ENCODE measurements at places on chromosomes 2 and 18.
A peak's percentile ranks its signal among the peaks of the same experiment; 100 is the strongest.

DNA sequence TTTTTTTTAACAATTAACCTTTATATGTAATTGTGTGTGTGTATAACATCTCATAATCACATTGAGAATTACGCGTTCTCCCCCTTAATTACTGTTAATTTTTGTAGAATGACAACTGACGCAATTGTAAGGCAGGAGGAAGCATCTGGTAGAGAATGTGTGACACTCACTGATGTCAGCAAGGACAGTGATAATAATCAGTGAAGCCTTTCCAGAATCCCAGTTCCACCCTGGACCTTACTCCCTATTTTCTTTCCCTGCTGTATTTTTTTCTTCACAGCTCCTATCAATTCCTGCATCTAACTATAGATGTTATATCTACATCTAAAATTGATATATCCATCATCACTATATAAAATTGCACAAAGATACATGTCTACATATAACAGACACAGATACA is 16.1 kb upstream of the STRN start:
- no peak for DNase-seq

DNA sequence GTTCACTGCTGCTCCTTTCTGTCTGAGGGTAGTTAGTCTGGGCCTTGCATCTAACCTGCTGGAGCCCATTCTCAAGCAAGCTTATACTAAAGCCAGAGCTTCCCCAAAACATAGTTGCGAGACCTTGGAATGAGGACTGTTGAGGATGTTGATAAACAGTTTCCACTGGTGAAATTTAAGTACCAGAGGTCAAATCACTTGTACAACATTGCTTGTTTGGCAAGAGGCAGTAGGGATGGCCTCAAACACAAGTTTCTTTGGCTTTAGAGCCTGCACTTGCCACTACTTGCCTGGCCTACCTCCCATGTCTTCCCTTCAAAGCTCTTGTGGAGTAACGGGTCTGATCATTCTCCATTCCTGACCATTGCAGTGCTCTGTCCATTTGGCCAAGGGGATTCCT is 262.7 kb downstream of the FHOD3 start:
- no peak for DNase-seq

DNA sequence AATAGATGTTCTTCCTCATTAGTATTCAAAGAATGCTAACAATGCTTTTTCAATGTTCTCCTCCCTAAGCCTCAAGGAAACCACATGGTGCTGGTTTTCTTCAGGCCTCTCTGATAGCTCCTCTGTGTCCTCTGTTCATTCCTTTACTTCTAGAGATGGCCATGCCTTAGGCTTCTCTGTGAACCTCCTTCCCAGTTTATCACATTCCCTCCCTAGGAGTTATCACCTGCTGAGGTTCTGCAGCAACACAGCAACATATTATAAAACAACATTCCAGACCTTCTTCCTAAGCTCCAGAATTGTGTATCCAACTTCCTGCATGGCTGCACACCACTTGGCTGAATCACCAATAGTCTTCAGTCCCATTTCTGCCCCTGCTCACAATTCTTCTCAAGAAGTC is 325.5 kb downstream of the IRS1 start:
- no peak for DNase-seq

GRCh38 chr2:74735564-74735963 is 81.5 kb downstream of the SEMA4F start:
- peak; percentile 21 for DNase-seq

- DNase-seq, result no peak
Measured at GRCh38 chr18:42860548-42860947, 254.9 kb downstream of the RIT2 start.

DNA sequence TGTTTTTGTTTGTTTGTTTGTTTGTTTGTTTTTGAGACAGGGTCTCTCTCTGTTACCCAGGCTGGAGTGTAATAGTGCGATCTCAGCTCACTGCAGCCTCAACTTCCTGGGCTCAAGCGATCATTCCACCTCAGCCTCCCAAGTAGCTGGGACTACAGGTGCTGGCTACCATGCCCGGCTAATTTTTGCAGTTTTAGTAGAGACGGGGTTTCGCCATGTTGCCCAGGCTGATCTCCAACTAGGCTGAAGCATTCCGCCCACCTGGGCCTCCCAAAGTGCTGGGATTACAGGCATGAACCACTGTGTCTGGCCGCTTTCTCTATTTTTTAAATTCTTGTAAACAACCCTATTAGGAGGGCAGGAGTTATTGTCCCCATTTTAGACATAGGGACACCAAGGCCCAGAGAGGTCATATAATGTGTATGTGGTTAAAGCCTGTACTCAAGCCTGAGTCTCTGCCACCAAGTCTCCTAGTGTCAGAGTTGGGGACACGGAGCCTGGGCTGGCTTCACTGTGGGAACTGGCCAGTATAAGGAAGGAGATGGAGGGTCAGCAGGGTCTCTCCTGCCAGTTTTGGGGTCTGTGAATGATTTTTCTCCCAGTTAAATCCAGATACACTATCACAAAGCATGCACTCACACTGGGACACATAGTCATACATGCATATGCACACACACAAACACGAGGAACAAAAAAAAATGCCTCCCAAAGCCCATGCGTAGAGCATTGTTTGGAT is 27.5 kb upstream of the MCFD2 start:
- no peak for DNase-seq

GRCh38 chr2:62415019-62415431 is 91.0 kb downstream of the TMEM17 start:
- DNase-seq, result no peak

DNA sequence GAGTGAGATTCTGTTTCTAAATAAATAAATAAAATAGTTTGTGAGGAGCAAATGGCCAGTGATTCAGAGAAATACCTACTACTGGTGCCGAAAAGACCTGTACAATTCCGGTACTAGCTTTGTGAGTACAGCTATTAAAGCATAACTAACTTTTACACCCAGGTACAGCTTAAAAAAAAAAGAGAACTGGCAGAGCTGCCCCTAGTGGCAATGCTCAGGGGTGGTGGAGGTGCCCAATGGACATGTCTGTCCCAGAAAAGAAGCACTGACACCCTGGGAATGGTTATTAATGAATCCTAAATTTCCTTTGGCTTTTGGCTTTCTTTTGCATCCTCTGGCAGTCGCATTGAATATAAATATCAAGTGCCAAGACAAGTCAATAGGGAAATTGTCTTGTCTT is 87.0 kb downstream of the LIPG start:
- DNase-seq, result no peak

- no peak for DNase-seq
Measured at GRCh38 chr18:78698914-78699313, 280.7 kb upstream of the SALL3 start.

Data from ELR (cell line).